Mesenchymal stem cell (in vitro differentiated cells and primary cell): ENCODE measurements at places on chromosomes 5 and 9.
A peak's percentile ranks its signal among the peaks of the same experiment; 100 is the strongest.

- H3K36me3 ChIP-seq, result no peaks in the 10 kb centered on the region
- H3K27me3 ChIP-seq, result no peaks in the 10 kb centered on the region
- no peak overlapping the region for H3K4me3 ChIP-seq
- peak overlapping the region; percentile 62 for H3K27ac ChIP-seq
- DNase-seq, result no peak
Observed at GRCh38 chr5:74935752-74936091, 69.5 kb upstream of the FAM169A start.

GRCh38 chr9:100577776-100578448 lies at the start of gene CAVIN4:
Gene CAVIN4 (plus strand): TSS chr9:100578079. CDS start chr9:100578144, 65 bp downstream.
- no peaks in the 10 kb centered on the region for H3K36me3 ChIP-seq
- no peak within 1 kb of the TSS for H3K27ac ChIP-seq

DNA sequence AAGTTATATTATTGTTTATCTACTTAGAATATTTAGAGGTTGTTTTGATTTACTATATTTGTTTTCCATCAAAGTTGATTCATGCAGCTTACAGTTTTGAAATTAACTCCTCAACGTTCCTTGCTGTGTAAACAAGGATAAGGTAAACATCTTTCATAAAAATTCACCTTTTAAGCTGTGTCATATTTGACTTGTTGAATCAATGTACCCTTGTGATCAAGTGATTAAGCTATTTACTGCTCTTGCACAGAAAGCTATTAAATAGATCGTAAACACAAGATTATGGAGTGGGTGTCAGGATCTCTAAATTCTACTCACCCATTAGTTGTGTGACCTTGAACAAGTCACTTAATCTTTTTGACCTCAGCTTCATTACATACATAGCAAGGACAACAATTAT lies 2054.0 kb upstream of the NUDT12 start:
- no peak for DNase-seq
- no peaks in the 10 kb centered on the region for H3K27me3 ChIP-seq
- H3K27ac ChIP-seq, result no peak overlapping the region
- H3K4me1 ChIP-seq, result no peaks in the 10 kb centered on the region
- H3K36me3 ChIP-seq, result no peaks in the 10 kb centered on the region
- no peak overlapping the region for H3K4me3 ChIP-seq

DNA sequence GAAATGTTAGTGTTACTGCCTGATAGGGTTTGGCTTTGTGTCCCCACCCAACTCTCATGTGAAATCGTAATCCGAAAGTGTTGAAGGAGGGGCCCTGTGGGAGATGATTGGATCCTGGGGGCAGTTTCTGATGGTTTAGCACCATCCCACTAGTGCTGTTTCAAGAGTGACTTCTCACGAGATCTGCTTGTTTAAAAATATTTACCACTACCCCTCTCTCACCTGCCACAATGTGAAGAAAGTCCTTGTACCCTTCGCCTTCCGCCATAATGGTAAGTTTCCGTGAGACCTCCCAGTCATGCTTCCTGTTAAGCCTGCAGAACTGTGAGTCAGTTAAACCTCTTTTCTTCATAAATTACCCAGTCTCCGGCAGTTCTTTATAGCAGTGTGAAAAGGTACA lies 2.6 kb upstream of the RFX3 start:
- H3K4me3 ChIP-seq, result no peak overlapping the region
- no peaks in the 10 kb centered on the region for H3K27me3 ChIP-seq
- no peak for DNase-seq
- H3K4me1 ChIP-seq, result peaks cover 2% of the 10 kb centered on the region

- DNase-seq, result peak; percentile 54
- H3K4me3 ChIP-seq, result peak overlapping the region; percentile 47
- no peak overlapping the region for H3K27ac ChIP-seq
- H3K4me1 ChIP-seq, result peaks cover 6% of the 10 kb centered on the region
Observed at GRCh38 chr5:125199968-125200865, 453.8 kb upstream of the ZNF608 start.

DNA sequence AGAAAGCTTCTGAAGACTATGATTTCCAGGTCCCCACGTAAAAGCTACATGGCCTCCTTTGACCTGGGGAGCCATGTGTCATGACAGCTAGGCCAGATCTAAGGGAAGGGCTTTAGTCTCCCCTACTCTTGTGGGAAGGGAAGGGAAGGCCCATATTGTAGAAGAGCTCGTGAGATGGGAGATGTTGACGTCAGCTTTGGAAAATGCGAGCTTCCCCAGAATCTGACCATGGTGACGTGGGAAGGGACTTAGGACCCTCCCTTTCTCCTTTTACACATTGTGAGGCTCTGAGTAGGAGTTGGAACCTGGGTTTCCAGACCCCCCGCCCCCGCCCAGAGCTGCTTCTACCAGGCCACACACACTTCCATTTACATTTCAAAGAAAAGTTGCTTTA lies 165.5 kb downstream of the SYK start:
- no peaks in the 10 kb centered on the region for H3K27me3 ChIP-seq
- H3K4me1 ChIP-seq, result peaks cover 18% of the 10 kb centered on the region
- peak overlapping the region; percentile 26 for H3K27ac ChIP-seq
- H3K36me3 ChIP-seq, result no peaks in the 10 kb centered on the region
- no peak overlapping the region for H3K4me3 ChIP-seq

DNA sequence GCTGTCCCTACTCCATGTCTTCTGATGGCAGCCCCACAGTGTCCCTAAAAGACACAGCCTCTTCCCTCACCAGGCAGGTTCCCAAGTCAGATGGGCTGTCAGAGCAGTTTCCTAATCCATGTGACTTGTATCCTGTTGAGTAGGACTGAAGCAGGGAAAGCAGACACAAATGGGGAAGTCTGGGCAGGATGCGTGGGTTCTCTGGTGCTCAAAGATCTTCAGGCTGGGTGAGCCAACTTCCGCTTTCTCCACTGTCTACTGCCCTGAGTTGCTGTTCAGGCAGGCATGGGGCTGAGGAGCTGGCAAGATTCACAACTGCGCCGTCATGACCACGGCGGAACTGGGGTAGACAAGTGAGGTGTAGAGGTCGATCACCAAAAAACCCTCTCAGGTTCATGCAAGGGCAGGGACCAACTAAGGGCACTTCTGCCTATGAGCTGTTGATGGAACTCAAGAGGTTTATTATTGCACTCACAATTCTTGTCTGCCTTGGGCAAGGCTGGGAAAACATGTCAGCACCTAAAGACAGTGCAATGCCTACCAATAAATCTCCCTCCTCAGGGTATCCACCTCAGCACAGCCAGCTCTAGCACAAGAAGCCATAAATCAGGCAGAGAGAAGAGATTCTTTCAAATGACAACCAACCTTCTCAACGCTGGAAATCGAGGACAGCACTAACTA lies 83.4 kb downstream of the RAPGEF1 start:
- no peaks in the 10 kb centered on the region for H3K36me3 ChIP-seq
- H3K27ac ChIP-seq, result no peak overlapping the region
- H3K4me3 ChIP-seq, result no peak overlapping the region
- H3K27me3 ChIP-seq, result no peaks in the 10 kb centered on the region
- no peak for DNase-seq

DNA sequence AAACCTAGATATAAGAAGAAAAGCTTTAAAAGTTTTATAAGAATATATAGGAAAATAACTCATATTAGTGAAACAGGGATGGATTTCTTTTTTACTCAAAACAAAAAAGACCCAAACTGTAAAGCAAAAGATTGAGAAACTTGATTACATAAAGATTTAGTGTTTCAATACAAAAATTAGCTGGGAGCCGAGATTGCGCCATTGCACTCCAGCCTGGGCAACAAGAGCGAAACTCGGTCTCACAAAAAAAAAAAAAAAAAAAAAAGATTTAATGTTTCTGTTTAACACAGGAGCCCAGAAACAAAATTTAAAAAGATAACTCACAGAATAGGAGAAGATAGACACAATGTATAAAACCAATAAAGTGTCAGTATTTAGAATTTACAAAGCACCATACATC lies 45.2 kb downstream of the CDC14B start:
- H3K27me3 ChIP-seq, result no peaks in the 10 kb centered on the region
- H3K27ac ChIP-seq, result no peak overlapping the region
- H3K4me3 ChIP-seq, result no peak overlapping the region
- H3K36me3 ChIP-seq, result no peaks in the 10 kb centered on the region
- no peaks in the 10 kb centered on the region for H3K4me1 ChIP-seq

DNA sequence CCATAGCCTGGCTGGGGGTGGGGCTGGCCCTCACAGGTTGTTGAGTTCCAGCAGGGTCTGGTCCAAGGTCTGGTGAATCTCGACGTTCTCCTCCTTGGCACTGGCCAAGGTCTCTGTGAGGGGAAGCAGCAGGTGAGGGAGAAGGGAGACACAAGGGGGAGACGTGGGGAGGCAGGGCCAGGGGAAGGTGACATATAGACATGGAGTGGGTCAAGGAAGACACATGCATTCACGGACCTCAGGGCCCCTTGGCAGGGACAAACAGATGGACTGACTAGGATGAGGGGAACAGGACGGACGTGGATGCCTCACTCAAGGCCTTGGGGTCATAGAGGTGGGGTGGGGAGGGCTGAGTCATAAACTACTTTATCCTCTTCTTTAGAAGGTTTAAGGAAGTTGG lies 7.7 kb downstream of the TPM2 start:
- no peak overlapping the region for H3K27ac ChIP-seq
- H3K4me3 ChIP-seq, result no peak overlapping the region
- no peak for DNase-seq
- peaks cover 32% of the 10 kb centered on the region for H3K4me1 ChIP-seq

DNA sequence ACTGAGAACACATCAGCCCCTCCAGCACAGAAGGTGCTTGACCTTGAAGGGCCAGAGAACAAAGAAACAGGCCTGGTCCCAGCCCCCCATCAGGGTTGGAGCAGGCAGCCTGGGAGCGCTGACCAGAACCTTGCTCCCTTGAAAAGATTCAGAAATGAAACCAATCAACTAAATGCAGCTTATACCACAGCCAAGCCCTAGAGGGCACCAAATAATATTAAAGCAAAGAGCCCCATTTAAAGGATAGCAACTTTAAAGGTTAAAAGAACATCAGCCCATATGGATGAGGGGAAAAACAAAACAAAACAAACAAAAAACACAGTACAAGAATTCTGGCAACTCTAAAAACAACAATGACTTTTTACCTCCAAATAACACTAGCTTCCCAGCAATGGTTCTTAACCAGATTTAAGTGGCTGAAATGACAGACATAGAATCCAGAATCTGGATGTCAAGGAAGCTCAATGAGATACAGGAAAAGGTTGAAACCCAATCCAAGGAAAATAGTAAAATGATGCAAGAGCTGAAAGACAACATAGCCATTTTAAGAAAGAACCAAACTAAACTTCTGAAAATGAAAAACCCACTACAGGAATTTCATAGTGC lies 471.9 kb downstream of the MTRR start:
- peaks cover 6% of the 10 kb centered on the region for H3K27me3 ChIP-seq
- no peak overlapping the region for H3K27ac ChIP-seq

GRCh38 chr5:113244966-113245365 lies 189.8 kb downstream of the TSSK1B start:
- H3K27me3 ChIP-seq, result no peaks in the 10 kb centered on the region
- H3K27ac ChIP-seq, result no peak overlapping the region
- H3K36me3 ChIP-seq, result no peaks in the 10 kb centered on the region
- no peak overlapping the region for H3K4me3 ChIP-seq

DNA sequence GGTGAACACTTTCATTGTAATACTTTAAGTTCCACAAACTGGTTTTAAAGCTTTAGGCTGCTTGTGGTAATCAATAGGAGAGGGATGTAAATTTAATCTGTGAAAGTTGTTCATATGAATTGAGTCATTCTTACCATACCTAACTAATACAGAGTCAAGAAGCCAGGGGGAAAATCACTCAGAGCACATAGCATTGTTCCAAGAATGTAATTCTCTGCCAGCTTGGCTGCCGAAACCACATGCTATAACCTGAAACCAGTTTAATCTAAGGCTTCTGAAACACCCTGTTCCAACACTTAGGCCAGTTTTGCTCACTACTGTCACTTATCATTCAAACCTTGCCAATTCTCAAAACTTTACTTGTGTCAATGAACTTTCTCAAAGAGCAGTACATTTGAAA lies 528.8 kb upstream of the GRAMD2B start:
- H3K4me3 ChIP-seq, result no peak overlapping the region
- H3K4me1 ChIP-seq, result no peaks in the 10 kb centered on the region
- H3K27me3 ChIP-seq, result no peaks in the 10 kb centered on the region
- H3K27ac ChIP-seq, result no peak overlapping the region
